LHCN-M2 (cell line): ENCODE measurements at places on chromosomes 6 and 20. TPM values are rescaled to one million over a fixed set of nuclear protein-coding genes. Genes with fewer than 3 reads are reported as not detected.

The AKAP12 gene
- total RNA-seq, result 37.9 and 46.3 TPM in 2 replicates

The PTPRT gene
- not detected in 2 replicates for total RNA-seq

The PTCRA gene
- total RNA-seq, result not detected in 2 replicates

The FOXC1 gene
- total RNA-seq, result 1.8 and 2.1 TPM in 2 replicates

The SRMS gene
- not detected in 2 replicates for total RNA-seq
